Central memory CD8-positive, alpha-beta T cell (primary cell): ENCODE measurements at places on chromosomes 1 and 21.
A peak's percentile ranks its signal among the peaks of the same experiment; 100 is the strongest.

DNA sequence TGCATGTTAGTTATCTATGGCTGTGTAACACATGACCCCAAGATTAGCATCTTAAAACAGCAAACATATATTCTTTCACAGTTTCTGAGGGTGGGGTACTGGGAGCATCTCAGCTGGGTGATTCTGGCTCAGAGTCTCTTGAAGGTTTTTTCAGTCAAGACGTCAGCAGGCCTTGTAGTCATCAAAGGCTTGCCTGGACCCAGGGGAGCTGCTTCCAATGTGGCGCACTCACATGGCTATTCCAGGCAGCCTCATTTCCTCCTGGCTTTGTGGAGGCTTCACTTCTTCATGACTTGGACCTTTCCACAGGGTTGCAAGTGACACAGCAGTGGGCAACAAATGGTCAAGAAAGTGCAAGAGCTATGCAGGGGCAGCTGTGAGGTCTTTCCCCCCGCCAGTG is 114.7 kb downstream of the ACTL8 start:
- no peak for DNase-seq

DNA sequence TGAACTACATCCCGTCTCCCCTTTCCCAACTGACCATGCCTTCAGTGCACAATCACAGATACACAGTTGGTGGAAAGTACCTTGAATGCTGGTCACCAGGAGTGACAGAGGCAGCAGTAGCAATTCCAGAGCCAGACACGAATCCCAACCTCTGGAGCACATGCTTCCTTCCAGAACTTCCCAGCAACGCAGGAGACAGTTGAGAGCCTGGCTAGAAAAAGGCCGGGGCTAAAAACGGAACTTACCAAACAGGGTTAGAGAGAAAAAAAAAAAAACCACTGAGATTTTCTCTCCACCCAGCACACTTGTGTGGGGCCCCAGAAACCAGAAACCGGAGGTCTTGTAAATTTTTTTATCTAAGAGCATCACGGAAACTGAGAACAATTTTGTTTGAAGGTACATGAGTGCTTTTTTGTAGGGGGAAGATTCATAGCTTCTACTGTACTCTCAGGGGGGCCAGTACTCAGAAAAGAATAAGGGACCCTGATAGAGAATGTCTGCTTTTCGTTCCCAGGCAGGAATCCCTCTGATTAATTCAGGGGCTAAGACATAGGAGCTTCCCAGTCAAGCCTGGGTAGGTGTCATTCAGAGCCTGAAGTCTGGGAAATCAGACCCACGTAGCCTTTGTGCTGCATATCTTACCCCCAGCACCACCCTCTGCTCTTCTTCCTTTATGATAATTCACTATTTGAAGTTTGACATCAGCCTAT is at the start of gene CD48:
Gene CD48, minus strand, starts transcription at position 221 of the 710 bp plus-strand sequence. Its CDS starts 59 bp downstream, at position 162.
- DNase-seq, result no peak

GRCh38 chr21:42840411-42841155 is 38.8 kb downstream of the WDR4 start:
- DNase-seq, result no peak

DNA sequence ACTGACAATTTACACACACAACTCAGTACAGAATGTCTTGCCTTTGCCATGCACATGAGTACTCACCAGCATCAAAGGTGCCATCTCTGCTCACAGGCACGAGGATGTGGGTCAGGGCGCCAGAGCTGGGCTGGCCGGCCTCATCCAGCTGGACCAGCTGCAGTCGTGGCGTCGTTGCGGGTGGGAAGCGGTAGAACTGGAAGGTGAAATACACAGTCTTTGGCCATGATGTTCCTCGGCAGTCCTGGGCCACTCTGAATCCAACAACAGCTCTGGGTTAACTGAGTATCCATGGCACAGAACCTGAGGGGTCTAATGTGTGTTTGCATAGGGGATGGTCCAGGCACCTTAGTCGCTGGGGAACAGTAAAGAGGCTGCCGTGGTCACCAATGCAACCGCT is 87.7 kb downstream of the NPHP4 start:
- DNase-seq, result no peak

- no peak for DNase-seq
These were observed 573.0 kb downstream of the ADGRL2 start for GRCh38 chr1:82373710-82374109.

DNA sequence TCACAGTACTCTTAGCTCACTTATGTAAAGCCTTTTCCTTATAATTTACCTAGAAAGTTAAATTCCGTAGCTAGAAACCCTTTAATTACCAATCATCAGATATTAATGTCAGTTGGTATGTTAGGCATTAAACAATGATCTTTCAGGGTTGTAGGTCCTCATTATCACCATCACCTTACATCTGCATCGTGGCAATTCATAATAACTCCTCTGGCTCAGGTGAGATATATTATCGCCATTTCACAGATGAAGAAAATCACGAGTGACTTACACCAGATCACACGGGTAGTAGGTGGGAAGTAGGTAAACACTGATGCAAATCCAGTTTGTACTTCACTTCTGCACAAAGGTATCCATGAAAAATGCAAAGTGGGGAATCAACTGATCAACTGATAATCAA is 639 bp downstream of the NUP133 start:
- DNase-seq, result no peak

GRCh38 chr1:183871601-183872000 is 66.7 kb downstream of the RGL1 start:
- DNase-seq, result no peak

DNA sequence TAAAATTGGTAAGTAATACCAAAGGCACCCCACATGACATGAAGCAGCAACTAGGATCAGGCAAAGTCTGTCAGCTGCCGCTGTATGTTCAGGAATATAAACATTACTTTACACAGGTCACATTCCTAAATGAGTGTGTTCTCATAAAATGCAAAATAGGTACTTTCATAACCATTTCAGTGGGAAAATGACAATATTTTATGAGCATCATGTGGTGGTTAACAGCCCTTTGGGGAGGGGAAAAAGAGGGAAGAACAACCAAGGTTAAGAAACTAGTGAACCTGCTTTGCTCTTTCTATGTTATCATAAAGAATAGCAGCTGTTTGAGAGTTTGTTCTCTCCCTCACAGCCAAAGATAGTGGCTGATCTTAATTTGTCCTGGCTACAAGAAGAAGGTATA is 105.4 kb upstream of the LBR start:
- no peak for DNase-seq

GRCh38 chr21:26171258-26172100 is 909 bp upstream of the APP start:
- DNase-seq, result no peak

- DNase-seq, result no peak
These were observed 119.7 kb downstream of the ZNF326 start for GRCh38 chr1:90114521-90115141.

DNA sequence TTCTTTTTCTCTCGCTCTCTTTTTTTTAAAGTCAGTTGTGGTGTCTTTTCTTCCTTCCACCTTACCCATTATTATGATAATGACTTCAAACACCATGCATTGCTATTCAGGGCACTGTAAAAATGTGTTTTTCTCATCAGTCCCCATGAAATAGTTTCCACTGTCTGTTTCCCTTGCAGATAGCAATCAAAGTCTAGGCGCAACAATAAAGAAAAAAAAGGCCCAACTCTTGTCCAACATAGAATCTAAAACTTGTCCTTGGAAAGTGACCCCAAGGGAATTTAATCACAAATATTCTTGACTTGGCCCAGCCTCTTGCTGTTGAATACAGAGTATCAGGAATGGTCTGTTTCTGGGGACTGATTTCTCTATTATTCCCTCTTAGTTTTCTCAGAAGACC is 382.5 kb downstream of the PLPP3 start:
- no peak for DNase-seq

- peak; percentile 11 for DNase-seq
These were observed 29.1 kb downstream of the CHML start for GRCh38 chr1:241611063-241611462.

GRCh38 chr1:182960046-182960445 is 7.1 kb upstream of the SHCBP1L start:
- DNase-seq, result no peak

GRCh38 chr1:243758647-243759046 is 91.4 kb downstream of the AKT3 start:
- DNase-seq, result no peak

DNA sequence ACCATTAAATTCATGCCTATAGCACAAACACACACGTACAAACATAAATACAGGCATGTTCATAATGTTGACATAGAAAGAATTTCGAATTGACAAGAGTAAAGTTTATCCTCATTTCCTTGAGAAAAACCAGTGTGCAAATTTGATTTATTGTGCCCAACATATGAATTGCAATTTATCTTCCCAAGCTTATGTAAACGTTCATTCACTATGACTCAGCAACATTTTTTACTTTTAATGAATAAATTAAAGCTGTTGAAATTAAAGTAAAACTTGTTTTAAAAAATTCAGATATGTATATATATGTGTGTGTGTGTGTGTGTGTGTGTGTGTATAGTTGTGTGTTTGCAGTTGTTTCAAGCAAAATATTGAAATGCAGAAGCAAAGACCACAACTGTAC is 1067.9 kb downstream of the BRINP3 start:
- DNase-seq, result no peak

- no peak for DNase-seq
These were observed 89.5 kb upstream of the CD53 start for GRCh38 chr1:110783292-110783918.

DNA sequence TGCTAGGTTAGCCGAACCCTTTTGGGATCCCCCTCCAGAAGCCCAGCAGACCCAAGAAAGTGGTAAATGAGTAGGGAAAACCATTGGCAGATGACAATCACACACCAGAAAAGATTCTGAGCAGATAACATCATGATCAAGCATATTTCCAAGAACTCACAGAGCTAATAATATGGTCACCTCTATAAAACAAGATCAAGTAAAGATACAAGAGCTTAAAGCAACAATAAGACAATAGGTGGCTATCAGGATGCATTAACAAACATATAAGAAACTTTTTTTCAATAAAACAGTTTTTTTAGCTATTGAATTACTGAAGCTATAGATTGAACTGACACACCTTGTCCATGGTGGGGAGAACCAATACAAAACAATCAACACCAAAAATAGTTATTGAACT is 29.0 kb downstream of the UBASH3A start:
- no peak for DNase-seq

DNA sequence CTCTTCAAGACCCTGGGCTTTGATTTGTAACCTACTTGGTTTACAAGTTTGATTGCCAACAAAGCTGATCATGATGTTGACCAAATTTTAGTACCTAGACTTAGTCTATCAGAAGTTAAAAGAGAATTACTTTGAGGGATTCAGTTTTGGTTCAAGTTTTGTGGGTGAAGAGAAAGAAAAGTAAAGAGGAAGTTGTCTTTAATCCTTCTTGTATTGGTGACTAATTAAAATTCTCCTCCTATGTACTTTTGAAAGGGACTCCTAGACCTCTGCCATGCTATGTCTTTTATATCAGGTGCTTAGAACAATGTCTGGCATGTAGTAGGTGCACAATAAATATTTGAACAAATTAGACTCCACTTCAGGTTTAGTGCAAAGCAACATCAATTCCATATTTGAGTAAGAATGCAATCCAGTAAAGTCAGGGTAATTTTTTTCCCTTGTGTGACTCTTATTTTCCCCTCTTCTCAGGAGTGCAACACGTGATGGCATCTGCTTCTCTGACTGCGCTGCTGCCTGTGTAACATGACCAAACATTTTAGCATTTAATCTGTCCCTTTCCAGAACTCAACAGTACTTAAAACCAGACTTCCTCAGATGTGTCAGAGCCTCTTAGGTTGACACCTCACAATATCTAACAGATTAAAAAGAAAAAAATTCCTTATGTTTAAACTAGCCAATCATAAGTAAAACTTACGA is 41.1 kb upstream of the KCNQ4 start:
- no peak for DNase-seq

GRCh38 chr1:178495741-178496409 is 889 bp downstream of the CLEC20A start:
- DNase-seq, result no peak

GRCh38 chr1:151144474-151145303 is 1.7 kb downstream of the SEMA6C start:
- no peak for DNase-seq

DNA sequence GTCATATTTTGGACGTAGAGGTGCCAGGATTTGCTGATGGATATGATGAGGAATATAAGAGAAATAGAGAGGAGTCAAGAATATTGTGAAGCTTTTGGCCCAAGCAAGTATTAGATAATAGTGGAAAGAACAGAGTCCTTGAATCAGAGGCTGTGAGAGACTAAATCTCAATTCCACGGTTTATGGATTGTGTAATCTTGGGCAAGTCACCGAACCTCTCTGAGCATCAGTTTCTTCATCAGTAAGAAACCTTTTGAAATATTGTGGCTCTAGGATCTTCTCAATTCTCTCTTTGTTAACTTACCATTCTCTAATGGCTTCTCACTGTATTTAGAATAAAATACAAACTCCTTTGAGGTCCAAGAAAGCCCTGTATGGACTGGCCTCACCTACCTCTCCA is 77.6 kb downstream of the RPS6KA1 start:
- DNase-seq, result no peak

- no peak for DNase-seq
These were observed 185.1 kb downstream of the LRRC7 start for GRCh38 chr1:69752831-69753230.

GRCh38 chr1:85555420-85555819 is 25.1 kb upstream of the CCN1 start:
- no peak for DNase-seq

DNA sequence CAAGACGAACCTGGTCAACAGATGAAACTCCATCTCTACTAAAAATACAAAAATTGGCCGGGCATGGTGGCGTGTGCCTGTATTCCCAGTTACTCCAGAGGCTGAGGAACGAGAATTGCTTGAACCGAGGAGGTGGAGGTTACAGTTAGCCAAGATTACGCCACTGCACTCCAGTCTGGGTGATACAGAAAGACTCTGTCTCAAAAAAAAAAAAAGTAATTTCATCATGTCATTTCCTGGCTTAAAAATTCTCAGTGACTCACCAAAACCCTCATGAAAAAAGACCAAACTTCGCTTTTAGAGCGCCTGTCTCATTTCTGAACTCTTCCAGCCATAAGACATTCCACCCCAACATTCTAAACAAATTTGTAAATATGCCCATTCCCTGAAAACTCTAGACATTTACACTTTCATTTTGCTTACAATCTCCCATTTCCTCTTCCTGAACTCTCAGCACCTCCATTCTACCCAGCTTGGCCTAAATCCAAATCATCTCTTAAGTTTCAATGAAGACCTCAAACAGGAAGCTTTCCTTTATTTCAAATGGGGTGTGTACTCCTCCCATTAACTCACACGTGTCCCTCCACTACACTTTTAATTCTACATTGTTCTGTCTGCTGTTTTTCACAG is 50.5 kb upstream of the PRRC2C start:
- DNase-seq, result no peak

- no peak for DNase-seq
These were observed 49.2 kb upstream of the CRB1 start for GRCh38 chr1:197218857-197219256.

GRCh38 chr1:168300626-168301025 is 19.9 kb downstream of the TBX19 start:
- no peak for DNase-seq

DNA sequence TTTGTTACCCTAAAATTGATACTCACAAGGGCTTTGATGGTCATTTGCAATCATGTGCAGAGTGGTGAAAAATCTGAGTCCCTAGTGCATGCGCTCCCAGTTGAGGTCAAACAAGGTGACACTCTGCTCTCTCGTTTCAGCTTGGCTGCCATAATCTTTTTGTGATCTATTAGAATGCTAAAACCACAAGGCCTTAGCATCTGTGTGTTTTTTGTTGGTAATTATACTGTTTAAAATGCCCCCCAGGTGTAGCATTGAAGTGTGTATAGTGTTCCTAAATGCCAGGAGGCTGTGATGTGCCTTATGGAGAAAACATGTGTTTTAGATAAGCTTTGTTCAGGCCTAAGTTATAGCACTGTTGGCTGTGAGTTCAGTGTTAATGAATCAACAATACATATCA is 89.3 kb downstream of the PLD5 start:
- no peak for DNase-seq
